ENCODE measurements at places on chromosomes 3 and 15.

GRCh38 chr3:160162440-160162839 lies 62.8 kb upstream of the C3orf80 start:
- no peak for DNase-seq

GRCh38 chr3:196237203-196237602 lies 20.9 kb downstream of the SLC51A start:
- DNase-seq = no peak

GRCh38 chr3:123705488-123706285 lies 120.8 kb upstream of the HACD2 start:
- DNase-seq = no peak

- no peak for DNase-seq
Observed at GRCh38 chr15:61755467-61755866, 304.8 kb downstream of the VPS13C start.

GRCh38 chr3:141313093-141313683 lies 55.1 kb upstream of the ZBTB38 start:
- no peak for DNase-seq

DNA sequence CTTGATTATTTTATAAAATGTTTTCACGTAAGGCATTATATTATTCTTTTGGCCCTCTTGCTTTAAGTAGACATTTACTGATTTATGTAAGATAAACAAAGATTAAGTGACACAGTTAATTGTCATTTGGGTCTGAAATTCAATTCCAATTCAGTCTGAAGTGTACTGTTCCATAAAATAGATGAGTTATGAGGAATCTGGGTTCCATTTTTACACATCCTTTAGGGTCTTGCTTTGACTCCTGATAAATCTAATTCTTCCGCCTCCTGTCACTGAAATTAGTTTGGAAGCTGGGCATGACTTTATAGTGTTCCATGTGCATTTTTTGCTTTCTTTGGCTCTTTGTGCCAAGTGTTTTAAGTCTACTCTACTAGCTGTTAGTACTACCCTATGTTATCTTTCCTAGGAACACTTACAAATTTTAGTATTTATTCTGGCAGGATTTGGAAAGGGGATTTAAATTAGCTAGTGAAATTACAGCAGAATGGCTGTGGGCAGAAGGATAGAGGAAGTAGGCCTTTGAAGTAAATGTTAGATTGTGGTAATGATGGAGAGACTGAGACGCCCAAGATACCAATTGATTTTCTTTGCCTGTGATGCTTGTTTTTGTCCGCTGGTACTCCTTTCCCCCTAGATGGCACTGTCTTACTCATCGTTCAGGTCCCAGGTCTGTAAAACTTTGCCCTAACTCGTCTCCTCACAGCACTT lies 14.3 kb downstream of the ARL8B start:
- DNase-seq = no peak

DNA sequence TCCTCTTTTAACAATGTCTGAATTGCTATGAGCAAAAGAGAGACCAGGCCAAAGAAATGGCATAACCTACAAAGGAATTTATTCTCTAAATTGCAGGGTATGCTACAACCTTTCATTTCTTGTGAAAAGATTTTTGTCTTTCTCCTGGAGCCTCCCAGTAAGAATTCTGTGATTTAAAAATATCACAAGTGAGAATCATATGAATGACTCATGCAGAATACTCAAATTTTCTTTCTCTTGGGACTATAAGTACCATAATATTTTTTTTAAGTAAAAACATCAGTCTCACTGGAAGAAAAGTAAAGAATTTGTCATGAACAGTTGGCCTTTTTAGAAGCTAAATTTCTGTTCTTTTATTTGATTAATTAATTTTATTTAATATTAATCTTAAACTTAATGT lies 26.3 kb downstream of the SYNPR start:
- no peak for DNase-seq

DNA sequence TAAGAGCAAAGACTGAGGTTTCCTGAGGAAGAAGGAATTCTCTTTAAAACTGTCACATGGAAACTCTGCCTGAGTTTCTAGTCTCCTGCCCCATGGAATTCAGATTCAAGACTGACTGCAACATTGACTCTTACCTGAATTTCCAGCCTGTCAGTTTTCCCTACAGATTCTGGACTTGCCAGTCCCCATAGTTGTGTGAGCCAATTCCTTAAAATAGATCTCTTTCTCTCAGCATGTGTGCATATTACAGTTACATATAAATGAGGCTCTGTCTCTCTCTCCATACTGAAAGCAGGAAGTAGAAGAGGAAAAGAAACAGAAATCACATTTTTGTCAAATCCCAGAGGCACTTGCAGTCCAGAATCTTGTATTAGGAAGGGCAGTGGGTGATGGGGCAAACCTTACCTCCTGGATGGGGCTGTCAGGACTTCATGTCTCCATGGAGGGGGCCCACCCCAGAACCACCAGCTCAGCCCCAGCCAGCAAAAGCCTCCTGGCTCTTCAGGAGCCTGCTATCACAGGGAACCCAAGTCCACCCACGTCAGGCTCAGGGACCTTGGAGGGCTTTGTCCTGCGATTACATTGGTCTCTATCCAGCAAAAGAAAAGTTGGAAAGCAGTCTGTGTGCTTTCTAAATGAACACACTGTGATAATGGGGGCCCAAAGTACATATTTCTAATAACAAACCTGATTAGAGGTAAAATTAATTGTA lies 18.8 kb upstream of the GOLGA8J start:
- no peak for DNase-seq

DNA sequence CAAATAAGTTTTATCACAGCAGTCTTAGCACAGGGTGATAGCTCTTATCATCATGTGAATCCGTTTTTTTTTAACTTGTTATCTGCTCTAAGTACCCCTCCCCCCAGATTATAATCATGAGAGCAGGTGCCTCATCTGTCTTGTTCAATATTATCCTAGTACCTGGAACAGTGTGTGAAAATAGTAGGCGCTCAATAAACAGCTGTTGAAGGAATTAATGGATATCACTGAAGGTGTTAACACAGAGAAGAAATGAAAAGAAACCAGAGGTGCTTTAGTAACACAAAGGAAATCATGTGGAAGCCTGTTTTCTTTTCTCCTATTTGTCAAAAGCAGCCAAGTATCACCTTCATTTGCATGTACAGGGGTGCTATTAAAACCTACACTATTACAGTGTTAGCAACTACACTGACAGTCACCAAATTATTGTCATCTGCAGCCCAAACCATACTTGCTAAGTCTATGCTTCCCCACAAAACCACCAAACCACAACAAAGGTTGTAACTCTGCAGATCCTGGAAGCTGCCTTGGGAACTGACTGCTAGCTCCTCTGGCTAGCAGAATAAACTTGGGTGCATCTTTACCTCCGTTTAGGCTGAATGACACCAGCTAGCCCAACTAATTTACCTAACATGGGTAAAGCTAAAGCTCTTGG lies 2.9 kb downstream of the XPC start:
- no peak for DNase-seq

DNA sequence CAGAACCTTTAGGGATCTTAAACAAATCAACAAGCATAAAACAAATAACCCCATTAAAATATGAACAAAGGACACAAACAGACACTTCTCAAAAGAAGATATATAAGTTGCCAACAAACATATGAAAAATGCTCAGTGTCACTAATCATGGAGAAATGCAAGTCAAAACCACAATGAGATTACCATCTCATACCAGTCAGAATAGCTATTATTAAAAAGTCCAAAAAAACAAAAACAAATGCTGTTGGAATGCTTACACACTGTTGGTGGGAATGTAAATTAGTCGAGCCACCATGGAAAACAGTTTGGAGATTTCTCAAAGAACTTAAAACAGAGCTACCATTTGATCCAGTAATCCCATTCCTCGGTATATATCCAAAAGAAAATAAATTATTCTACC lies 423.6 kb downstream of the OTOL1 start:
- DNase-seq = no peak

DNA sequence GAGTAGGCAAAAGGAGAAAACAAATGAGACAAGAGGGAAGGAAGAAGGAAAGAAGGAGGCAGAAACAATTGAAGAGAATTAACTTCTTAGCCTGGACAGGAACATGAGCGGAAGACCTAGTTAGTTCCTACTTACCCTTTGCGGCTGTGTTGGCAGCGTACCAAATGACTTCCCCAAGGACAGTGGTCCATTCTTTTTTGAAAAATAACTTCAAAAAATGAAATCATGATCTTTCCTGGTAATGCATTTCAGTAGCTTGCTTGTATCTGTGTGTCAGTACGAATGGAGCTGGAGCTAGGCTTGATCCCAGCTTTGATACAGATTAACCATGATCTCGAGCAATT lies 41.5 kb upstream of the CFAP161 start:
- DNase-seq = no peak

DNA sequence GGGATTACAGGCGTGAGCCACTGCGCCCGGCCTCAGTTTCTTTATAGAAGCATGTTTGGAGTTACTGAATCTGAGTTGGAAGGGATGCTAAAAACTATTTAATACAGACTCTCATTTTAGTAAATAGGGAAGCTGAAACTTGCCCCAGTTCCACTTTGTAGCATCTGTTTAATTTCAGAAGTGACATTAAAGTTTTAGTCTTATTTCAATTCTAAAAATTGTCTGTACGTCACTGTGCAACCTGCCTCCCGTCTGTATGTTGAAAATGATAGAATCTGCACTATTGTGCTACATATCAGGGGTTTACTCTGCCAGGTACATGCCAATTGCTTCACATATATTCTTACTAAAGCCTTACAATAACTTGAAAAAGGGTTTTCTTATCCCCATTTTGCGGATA lies 15.3 kb downstream of the CNOT10 start:
- no peak for DNase-seq

- DNase-seq = no peak
Observed at GRCh38 chr3:172148241-172148640, 108.9 kb downstream of the FNDC3B start.

DNA sequence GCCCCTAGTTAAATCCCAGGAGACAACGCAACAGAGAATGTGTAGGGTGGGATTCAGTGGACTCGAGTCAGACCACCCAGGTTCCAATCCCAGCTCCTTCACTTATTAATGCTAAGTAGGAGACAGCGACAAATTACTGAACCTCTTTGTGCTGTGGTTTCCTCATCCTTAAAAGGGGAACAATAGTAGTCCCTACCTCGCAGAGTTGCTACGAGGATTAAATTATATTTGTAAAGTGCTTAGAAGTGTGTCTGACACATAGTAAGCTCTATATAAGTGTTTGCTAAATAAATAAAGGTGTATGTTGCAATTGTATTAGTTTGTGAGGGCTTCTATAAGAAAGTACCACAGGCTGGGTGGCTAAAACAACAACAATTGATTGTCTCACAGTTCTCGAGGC lies 58.0 kb upstream of the PPARG start:
- no peak for DNase-seq

- no peak for DNase-seq
Observed at GRCh38 chr3:186593862-186594261, 19.0 kb upstream of the AHSG start.

DNA sequence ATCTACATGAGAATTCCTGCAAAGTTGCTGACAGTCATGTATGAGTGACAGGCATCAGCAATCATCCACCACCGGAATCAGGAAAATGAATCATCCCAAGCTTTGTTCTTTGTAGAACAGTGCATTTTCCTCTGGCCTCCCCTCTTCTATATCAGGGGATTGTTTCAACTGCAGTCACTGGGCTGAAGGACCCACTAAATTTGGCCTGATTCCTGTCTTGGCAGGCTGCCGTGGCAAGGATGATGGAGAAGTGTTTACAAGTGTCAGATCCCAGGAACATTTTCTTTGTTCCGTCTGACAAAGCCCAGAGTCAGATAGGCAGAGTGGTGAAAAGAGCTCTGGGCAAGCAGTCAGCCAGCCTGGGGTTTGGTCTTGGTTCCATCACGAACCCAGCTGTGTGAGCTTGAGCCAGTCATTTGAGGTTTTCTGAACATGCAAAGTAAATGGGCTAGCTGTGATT lies 175.1 kb upstream of the TSC22D2 start:
- peak; percentile 71 for DNase-seq

DNA sequence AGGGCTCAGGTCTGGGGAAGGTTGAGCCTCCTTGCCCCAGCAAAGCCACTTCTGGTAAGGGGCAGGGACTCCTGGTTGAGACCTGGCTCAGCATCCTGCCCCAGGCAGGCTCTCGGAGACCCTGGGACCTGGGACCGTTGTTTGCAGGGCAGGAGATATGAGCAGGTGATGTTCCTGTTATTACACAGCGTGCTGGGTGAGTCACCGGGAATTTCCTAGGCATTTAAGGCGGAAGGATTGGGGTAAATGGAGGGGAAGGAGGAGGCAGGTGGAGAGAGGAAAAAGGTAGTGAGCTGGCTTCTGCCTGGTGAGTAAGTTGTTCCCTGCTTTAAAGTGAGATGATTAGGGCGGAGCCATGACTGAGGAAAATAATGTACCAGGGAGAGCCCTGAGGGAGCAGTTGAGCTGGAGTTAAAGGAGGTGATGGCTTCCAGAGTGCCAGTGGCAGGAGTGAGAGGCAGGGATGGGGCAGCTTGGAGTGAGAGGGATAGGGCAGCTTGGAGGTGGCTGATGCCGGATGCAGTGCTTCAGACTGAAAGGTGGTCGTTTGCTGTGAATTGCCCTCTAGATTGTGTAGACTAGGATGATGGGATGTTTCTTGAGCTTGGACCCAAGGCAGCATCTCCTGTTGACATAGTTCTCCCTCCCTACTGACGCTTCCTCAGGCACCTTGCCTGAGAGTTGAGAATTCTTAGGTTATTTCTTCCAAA lies 79.4 kb downstream of the AAGAB start:
- DNase-seq = no peak

DNA sequence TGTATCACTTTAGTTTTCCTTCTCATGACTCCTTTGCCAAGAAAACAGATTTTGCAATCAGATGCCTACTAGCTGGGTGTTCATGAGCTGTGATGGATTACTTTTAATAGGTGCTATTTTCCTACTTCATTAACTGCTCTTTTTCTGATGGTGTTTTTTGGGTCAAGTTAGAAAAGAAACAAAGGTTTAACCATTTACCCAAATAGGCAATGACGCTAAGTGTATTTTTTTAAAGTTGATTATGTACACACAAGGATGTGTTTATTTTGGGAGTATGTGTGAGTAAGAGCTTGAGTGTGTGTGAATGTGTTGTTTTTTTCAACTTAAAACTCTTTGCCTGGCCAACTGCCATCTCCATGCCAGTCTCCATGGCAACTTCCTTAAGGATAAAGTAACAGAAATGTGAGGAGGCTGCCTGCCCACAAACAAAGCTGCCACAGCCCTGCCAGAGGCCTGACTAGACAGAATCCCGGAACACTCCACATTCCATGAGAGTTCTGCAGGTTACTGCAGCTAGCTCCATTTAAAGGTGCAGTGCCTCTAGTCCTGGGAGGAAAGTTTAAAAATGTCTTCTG lies 215.6 kb upstream of the RBMS3 start:
- peak; percentile 74 for DNase-seq

Measured in NCI-H2081 (cell line).